SK-MEL-5 (cell line): ENCODE measurements at places on chromosomes 4 and X. TPM values are rescaled to one million over a fixed set of nuclear protein-coding genes. Genes with fewer than 3 reads are reported as not detected.

DNA sequence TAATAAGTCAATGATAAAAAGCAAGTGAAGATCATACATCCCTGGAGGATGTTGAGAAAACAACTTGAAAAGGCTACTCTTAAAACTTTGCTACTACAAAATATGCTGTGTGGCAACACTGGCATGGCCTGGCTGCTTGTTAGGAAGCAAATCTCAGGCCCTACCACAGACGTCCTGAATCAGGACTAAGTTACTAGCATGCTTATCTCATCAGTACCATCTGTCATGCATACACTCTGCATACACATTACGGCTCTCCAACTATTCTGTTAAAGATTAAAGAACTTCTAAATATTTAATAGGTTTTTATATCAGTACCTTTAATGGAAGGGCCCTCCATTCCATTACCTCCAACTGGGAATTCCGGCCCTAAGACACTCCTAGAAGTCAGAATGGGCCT lies 8.2 kb downstream of the PAPSS1 start:
- no peak for DNase-seq

DNA sequence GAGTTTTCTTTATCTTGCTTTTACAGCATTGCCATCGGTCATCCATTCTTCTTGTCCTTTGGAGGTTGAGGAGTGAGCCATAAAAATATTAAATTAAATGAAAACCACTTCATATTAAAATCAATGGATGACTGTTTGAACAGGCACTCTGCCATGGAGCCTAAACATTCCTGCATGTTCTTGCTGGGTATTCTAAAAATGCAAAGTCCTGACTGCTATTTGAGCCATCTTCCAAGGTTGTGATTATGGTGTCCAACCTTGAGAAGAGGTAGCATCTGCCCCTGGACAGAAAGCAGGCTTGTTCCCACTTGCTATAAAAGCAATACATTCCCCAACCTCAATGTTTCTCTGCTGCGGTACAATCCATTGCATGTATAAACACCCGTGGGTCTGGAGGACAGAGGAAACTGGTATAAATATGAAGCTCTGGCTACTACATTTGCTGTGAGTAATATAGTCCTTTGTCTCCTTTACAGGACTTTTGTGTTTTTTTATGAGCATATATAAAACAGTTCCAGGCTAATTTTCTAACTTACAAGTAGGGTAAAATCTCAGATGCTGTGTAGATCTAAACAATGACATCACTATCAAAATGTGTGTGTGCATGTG lies 70.9 kb upstream of the FAT4 start:
- no peak for DNase-seq

DNA sequence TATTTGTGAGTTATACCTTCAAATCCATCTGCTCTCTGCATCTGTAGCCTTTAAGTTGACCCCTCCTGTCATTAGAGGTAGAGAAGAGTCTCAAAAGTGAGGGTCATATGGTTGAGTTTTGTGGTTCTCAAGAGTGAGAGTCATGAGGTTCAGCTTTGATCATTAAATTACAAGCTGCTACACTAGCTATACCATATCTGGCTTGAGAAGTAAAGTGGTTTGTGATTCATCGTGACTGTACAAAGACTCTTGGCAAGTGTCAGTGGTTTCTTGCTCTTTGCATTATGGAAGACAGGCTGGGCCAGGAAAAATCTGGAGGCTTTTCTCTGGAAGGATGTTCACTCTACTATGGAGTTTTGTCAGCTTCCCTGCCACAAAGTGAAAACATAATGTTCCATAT lies 170.6 kb downstream of the ZC4H2 start:
- no peak for DNase-seq

DNA sequence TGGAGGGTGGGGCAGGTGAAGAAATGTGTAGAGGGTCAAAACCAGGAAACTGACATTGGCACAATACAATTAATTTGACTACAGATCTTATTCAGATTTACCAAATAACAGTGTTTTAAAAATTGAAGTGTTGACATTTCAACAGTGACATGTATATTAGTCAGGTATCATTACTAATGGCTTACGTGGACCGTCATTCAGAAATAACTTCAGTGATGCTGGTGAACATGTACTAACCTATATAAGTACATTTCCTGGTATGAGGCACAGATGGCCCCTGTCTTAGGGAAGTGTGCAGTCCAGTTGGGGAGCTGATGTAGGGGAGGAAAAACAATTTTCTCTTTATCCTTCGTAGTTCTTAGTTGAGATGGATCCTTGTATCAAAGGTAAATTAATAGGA lies 22.3 kb upstream of the MAOA start:
- DNase-seq = no peak

DNA sequence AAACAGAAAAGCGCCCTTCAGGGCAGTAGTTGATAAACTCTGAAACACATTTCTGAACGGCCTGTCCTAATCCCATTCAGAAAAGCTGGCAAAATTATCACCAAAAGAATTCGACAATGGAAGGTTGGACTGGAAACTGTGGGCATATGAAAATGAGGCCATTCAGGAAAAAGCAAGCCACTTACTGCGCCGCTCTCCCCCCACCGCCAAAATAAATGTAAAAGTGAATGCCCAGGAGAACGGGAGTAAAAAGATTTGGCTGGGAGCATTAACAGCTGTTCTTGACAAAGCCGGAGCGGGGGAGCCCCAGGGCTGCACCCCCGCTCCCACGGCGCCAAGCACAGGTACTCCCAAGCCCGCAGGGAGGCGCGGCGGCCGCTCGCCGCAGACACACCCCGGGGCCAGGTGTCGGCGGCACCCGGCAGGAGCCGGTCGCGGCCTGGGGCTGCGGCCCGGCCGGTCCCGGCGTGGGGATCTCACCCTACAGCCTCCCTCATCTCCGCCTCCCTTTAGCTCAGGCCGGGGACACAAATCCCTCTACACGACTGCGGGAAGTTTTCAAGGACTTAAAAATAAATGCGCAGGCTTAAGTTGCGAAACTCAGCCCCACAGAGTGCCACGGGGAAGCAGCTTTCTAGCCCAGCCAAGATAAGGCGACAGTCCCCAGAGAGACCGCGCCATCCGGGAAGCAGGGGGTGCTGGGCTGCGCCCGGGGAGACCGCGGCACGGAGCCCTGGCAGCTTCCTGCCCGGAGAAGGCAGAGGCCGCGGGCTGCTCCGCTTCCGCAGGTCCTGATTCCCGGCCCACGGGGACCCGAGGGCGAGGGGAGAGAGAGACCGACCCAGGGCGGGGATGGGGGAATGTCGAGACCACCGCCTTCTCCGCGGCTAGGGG lies 593 bp downstream of the SH3RF1 start:
- DNase-seq = peak; percentile 27

DNA sequence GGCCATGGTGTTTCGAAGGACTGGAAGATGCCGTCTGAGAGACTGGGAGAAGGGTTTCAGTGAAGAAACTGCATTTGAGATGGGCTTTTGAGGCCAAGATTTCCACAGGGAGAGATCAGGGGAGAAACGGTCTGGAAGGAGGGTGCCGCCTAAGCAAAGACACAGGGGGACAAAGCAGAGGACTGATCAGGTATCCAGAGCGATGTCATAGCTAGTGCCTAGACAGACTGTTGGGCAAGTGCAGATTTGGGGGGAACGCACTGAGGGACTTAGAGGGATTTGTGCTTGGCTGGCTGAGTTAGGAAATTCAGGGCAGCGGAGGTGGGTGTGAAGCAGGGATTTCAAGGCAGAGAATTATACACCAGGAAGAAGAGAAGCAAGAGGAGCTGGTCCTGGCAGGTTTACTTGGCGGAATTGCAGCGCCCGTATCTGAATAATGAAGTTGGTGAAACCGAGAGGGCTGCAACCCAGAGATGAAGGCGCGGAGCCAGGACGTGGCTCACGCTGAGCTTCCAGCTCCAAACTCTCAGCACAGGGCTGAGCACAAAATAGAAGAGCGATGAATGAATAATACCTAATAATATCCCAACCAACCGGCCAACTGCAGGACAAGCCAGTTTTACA lies 106.9 kb downstream of the MAML3 start:
- no peak for DNase-seq

GRCh38 chrX:39766085-39766726 lies 331.6 kb downstream of the BCOR start:
- DNase-seq = no peak

GRCh38 chrX:44945736-44946135 lies 72.7 kb downstream of the KDM6A start:
- DNase-seq = peak; percentile 40

DNA sequence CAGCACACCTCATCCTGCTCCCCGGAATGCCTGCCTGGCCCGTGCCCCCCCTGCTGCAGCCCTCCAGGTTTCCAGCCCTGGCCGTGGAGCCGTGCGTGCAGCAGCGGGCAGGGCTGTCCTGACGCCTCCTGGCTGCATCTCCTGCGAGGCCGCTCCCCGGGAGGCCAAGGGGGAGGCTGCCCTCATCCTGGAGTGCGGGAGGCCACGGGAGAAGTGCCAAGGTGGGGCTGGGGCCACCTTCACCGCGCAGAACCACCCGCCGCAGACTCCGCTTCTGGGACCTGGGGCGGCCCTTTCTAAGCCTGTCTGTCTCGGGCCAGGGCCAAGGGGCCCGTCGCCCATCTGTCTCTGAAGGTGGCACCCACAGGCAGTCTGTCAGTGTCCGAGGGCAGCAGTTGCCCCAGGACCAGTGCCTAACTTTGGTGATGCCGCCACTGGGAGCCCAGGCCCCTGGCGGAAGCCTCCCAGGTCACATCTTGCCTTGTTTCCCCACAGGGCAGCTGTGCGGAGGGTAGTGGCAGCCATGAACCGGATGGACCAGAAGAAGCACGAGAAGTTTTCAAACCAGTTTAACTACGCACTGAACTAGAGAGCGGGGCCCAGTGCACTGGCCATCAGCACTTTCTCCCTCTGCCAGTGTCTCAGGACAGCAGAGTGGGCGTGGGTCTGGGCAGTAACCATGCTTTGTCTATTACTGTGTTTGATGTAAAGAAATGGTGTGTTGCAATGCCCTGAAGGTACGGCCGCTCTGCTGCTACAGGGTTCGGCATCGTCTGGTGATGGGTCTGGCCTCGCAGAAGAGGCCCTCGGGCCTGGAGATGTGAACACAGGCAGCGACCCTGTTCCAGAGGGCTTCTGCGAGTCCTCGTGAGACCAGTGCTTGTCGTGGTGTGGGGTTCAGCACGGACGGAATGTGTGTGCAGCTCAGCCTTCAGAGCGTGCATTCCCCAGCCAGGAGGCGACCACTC lies 20.6 kb downstream of the NKX1-1 start:
- no peak for DNase-seq

DNA sequence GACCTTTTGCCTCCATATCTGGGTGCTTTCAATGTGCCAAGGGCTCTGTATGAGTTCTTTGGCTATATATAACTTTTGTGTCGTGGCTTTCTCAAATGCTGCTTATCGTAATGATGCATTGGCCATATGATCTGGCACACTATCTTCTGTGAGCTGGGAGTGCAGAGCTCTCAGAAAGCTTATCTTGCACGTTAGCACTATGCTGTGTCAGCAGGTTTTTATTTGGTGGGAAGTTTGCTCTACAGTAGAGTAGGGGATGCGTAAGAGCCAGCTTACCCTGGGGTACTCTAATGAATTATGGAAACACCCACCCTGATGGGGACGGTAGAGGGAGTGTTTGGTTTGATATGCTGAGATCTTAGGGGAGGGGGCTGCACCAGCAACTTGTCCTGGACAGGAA lies 119.6 kb downstream of the FAAH2 start:
- no peak for DNase-seq

DNA sequence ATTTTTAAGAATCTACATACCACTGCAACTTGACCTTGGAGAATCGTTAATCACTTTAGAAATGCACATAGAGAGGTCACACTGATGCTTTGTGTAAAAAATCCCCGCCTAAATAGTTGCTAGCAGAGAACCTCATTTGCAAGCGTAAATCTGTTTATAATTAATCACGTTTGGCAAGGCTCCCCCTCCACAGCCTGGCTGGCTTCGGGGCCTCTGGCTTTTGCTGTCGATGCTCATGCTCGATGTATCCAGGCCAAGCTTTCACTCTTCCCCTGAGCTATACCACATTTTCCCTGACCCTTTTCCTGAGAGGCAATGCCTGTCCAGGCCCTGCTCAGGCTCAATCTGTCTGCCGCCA lies 23.4 kb downstream of the CYTL1 start:
- no peak for DNase-seq

Gene IDUA
- 3.8 and 6.1 TPM in 2 replicates for total RNA-seq

Gene KLF8
- total RNA-seq = not detected in 2 replicates

Gene POF1B
- 0.08 and 0.21 TPM in 2 replicates for total RNA-seq

Gene NUDT11
- 9.3 and 9.6 TPM in 2 replicates for total RNA-seq

Gene PPP2R2C
- 0.55 TPM in 1 of 2 replicates, not detected in the other for total RNA-seq

Gene CDX4
- not detected in 2 replicates for total RNA-seq

Gene BMX
- total RNA-seq = 0.32 and 0.40 TPM in 2 replicates
